ENCODE measurements at places on chromosomes 4 and X.

GRCh38 chr4:147236806-147237205 lies 244.1 kb upstream of the EDNRA start:
- no peak for DNase-seq

DNA sequence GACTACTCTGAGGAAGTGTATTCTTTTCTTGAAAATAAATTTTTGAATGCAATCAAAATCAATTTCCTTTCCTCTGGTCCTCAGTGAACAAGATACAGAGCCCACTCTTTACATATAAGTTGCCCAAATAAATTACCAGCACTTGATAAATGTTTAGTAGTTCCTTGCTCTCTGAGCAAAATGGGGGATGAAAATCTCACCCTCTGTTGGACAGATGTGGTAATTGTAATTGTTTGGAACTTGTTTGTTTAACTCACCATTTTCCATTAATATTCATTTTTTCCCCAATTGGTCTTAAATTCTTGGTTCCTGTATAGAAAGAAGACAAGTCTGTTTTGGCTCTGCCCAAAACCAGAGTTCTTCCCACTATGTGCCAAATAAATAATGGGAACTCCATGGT lies 146.3 kb downstream of the LDB2 start:
- no peak for DNase-seq

DNA sequence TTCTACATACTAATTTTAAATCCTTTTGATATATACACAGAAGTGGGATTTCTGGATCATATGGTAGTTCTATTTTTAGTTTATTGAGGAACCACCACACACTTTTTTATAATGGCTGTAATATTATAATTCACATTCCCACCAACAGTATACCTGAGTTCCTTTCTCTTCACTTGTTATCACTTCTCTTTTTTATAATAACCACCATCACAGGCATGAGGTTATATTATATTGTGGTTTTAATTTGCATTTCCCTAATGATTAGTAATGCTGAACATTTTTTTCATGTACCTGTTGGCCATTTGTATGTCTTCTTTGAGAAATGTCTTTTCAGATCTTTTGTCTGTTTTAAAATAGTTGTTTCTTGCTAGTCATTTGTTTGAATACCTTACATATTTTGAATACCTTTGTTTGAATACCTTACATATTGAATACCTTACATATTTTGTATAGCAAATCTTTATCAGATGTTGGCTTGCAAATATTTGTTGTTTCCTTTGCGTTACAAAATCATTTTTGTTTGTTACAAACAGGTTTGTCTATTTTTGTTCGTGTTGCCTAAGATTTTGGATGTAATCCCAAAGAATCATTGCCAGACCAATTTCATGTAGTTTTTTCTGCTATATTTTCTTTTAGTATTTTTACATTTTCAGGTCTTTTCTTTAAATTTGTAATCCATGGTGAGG lies 198.5 kb upstream of the KLF8 start:
- DNase-seq: no peak

DNA sequence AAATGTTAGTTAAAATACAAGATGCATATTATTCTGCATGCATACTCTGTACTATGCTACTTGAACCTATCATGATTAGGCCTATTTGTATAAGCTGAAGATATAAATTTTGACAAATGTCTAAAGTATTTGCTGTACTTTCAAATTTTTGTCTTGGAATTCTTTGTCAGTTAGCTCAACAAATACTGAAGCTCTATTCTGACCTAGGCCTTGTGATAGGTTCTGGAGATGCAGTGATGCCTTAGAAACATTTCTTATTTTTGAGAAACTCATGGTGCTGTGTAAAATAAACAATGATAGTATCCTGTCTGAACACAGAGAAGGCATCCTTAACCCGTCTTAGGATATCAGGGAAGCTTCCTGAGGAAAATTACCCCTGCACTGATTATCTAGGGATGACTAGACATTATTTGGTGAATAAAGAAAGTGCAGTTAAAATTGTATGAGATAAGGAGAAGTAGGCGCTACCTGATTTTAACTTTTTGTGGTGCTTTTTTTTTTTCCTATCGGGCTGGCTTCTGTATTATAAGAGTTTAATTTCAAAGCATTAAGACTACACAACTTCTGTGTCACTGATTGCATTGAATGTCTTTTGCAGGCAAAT lies 43.4 kb downstream of the MOB1B start:
- DNase-seq: no peak

- no peak for DNase-seq
These were observed 46.0 kb downstream of the USP38 start for GRCh38 chr4:143230683-143231082.

DNA sequence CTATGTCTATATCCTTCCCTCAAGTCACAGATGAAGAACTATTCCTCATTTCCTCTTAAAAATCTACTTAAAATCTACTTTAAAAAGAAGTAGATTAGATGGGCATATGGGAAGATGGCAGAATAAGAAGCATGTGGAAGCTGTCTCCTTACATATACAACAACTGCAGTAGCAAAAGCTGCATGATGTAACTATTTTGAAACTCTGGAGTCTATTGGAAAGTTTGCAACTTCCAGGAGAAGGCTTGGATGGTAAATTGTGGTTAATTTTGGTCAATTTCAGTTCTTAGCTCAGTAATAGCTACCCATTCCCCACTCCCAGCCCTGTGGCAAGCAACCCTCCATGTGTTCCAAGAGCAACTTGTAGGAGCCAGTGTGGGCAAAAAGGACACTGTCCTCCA lies 36.9 kb downstream of the MORC4 start:
- DNase-seq: no peak

- DNase-seq: no peak
These were observed 23.1 kb downstream of the MAGEA8 start for GRCh38 chrX:149903889-149904748.

DNA sequence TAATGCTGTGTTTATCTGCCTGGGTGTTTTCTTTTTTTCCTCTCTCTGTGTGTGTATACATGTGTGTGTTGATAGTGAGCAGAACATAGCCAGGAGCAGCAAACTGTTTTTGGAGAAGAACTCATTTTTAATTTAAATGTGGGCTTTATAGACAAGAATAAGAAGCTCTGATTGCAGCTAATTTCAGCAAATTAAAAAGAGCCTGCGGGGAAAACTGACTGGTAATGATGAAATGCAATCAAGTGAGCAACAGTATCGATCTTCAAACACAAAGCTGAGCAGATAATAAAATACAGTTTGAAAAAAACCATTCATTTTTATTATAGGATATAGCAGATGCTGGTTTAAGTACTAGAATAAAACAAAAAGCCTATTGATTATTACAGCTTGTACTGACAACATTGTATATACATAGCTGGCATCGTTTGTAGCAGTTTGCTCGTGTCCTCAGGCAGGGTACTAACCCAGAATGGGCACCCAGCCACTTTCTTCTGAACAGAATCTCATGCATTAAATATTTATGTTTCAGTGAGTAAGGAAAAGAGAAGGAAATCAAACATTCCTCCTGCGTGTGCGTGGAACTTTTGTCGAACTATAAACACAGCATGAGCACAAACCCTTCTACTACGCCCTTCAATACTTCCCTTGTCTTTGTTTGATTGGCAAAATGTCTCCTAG lies 73.5 kb upstream of the ZFP42 start:
- no peak for DNase-seq

- no peak for DNase-seq
These were observed 25.6 kb upstream of the MBTPS2 start for GRCh38 chrX:21813612-21814368.

GRCh38 chr4:187208651-187209050 lies 485.0 kb upstream of the FAT1 start:
- no peak for DNase-seq

All from NCI-H2081 treated with DMSO at 0.1 percent for 48 hours (cell line).